ENCODE measurements at places on chromosomes 5 and 9. TPM values are rescaled to one million over a fixed set of nuclear protein-coding genes. Genes with fewer than 3 reads are reported as not detected.
A peak's percentile ranks its signal among the peaks of the same experiment; 100 is the strongest.

DNA sequence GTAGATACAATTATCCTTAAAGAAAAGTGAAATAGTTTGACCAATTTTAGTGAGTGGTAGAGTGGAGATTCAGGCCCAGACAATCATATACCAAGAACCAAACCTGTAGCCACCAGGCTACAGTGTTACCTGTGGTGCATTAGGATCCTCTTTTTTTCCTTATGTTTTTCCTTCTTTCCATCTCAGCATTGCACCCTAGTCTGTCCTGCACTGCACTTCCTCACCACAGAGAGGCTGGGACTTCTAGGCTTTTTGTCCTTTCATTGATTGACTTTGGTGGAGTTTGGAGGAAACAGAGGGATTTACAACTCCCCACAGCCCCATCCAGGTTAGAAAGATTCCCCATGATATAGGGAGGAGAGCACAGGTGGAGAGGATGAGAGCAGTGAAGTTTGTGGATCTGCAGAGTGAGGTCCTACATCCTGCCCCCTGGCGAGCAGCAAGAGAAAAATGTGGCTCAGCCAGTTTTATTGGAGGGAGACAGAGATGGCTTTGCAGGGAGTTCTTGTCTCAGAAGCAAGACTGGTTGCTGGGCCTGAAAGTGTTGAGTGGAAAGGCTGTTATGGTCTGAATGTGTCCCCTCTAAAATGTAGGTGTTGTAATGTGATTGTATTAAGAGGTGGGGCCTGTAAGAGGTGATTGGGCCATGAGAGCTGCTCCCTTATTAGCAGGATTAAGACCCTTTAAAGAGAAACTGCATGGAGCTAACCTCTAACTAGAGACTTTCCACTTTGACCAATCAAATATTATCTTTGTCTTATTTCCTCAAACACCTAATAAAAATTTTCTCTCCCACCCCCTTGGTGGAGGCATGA lies 36.2 kb downstream of the KIF4B start:
- no peaks in the 10 kb centered on the region for H3K36me3 ChIP-seq
- H3K27ac ChIP-seq: no peak overlapping the region
- no peak for DNase-seq

GRCh38 chr5:52925001-52925400 lies 64.2 kb upstream of the ITGA2 start:
- peaks cover 6% of the 10 kb centered on the region for H3K36me3 ChIP-seq
- no peak for DNase-seq
- no peak overlapping the region for H3K27ac ChIP-seq
- H3K27me3 ChIP-seq: no peaks in the 10 kb centered on the region

DNA sequence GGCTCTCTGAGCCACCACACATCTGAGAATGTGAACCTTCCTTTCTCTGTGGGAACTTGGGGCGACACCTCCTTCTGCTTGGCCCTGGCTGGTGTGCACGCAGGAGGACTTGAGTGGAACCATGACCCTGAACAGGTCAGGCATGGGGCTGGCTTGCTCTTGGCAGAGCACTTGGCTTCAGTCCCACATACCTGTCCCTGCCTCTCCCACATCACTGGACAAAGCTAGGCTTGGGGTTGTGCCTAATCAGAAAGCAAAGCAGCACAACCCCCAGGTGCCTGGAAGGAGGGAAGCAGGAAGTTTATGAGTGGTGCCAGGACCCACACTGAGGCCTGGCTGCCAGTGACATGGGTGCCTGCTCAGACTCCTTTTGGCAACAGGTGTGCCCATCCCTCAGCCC lies 13.2 kb downstream of the GADD45G start:
- peaks cover 28% of the 10 kb centered on the region for H3K27me3 ChIP-seq
- DNase-seq: no peak
- no peaks in the 10 kb centered on the region for H3K36me3 ChIP-seq
- no peak overlapping the region for H3K4me3 ChIP-seq
- no peak overlapping the region for H3K27ac ChIP-seq

- no peaks in the 10 kb centered on the region for H3K36me3 ChIP-seq
- H3K27ac ChIP-seq: no peak overlapping the region
- no peaks in the 10 kb centered on the region for H3K4me1 ChIP-seq
- peaks cover 4% of the 10 kb centered on the region for H3K27me3 ChIP-seq
- DNase-seq: peak; percentile 62
Measured at GRCh38 chr5:153974131-153974812, 64.4 kb downstream of the FAM114A2 start.

GRCh38 chr5:149618581-149619248 lies 37.4 kb downstream of the ARHGEF37 start:
- H3K4me1 ChIP-seq: peaks cover 11% of the 10 kb centered on the region
- no peak overlapping the region for H3K27ac ChIP-seq
- DNase-seq: peak; percentile 51

DNA sequence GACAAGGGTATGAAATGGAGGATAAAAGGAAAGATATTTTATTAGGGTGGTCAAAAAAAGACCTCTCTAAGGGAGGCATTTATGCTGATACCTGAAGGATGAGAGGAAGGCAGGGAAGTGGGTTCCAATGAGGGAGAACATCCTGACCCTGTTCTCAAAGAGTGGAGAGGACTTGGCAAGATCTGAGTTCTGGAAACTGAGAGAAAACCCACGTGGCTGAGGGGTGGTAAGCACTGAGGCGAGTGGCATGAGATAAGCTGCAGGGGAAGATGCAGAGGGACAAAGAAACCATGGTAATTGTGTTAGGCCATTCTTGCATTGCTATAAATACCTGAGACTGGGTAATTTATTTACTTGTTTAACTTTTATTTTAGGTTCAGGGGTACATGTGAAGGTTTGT lies 16.8 kb downstream of the SH3RF2 start:
- H3K4me1 ChIP-seq: no peaks in the 10 kb centered on the region
- no peak overlapping the region for H3K4me3 ChIP-seq
- no peaks in the 10 kb centered on the region for H3K27me3 ChIP-seq
- no peak for DNase-seq
- no peaks in the 10 kb centered on the region for H3K36me3 ChIP-seq

GRCh38 chr9:138099803-138100598 lies 222.4 kb downstream of the CACNA1B start:
- no peak for DNase-seq
- H3K27me3 ChIP-seq: no peaks in the 10 kb centered on the region
- no peaks in the 10 kb centered on the region for H3K36me3 ChIP-seq

SPATA31A3 gene
- not detected for total RNA-seq

IFNB1 gene
- not detected for total RNA-seq

CERCAM gene
- total RNA-seq: 57.6 TPM

FAM153A gene
- total RNA-seq: 0.31 TPM

FRMPD1 gene
- 7.6 TPM for total RNA-seq
